CD4-positive, alpha-beta T cell treated with Interleukin-6 for 4 hours (primary cell): ENCODE measurements at places on chromosomes 5 and 9.

DNA sequence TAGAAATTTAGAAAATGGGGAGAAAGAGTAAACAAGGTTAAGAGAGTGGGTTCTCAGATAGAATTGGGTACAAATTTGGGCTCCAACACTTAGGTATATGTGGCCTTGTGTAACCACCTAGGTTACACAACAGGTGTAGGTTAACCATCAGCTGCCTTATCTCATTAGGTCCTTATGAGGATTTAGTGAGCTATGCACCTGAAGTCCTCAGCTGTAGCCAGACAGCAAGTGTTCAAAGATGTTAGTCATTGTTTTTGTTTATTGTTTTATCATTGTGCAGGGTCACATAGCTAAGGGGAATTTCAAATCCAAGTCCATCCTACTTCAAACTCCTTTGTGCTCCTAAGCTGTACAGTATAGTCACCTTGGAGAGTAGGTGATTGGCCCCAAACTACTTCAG is 970 bp upstream of the TRIM32 start:
- no peak for DNase-seq

DNA sequence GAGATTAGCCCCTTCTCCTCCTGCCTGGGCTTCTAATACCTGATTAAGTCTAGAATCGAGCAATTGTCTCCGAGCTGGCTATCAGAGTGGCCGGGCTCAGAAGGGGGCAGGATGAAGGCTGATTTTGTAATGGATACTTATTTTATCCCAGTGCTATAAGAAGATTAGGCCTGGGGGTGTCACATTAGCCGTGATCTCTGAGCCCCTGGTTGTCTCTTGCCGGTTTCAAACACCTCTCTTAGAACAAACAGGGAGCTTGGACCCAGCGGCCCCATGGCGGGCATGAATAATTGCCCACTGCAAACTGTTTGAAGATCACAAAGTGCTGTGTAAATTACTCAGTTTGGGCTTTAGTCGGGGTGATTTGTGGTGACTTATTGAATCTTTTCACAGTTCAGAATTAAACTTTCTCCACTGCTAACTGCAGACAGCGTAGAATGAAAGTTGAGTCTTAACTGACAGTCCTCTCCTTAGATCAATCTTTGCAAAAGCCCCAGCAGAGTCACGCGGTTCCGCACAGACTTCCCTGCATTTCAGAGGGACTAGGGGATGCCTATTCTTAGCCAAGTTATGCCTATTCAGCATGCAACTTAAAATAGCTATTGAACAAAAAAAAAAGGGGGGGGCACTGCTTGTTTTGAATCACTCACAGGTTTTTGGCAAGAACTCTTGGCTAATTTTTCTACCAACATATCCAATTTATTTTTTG is 200.6 kb upstream of the IRX1 start:
- no peak for DNase-seq

GRCh38 chr5:14932902-14933469 is 61.4 kb upstream of the ANKH start:
- DNase-seq = no peak

DNA sequence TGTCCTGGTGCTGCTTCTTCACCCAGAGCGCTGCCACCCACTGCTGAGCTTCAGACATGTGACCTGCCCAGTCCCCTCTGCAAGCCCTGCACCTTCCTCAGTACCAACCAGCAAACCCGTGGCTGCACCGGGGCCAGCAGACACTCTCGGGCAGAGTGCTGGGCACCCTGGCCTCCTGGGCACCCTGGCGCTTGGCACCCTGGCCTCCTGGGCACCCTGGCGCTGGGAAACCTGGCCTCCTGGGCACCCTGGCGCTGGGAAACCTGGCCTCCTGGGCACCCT is 31.7 kb upstream of the SLC12A7 start:
- DNase-seq = no peak

DNA sequence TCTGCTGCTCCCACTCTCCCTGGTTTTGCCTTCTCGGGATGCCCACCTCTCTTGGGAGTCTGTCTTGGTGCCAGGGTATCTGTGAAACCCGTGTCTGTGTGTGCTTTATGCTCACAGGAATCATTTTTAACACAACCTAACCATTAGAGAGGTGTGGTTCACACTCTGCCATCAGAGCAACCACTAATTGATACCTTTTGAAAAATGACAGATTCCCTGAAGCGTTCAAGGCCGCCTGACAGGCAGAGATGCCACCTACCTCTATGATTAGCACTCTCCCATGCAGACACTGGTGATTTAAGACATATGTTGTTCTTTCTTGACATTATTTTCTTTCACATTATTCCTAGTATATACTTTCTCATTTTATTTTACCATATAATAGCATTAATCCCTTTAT is 207.3 kb upstream of the SGCD start:
- no peak for DNase-seq

- DNase-seq = no peak
These were observed 140.2 kb downstream of the ENC1 start for GRCh38 chr5:74500110-74500917.

DNA sequence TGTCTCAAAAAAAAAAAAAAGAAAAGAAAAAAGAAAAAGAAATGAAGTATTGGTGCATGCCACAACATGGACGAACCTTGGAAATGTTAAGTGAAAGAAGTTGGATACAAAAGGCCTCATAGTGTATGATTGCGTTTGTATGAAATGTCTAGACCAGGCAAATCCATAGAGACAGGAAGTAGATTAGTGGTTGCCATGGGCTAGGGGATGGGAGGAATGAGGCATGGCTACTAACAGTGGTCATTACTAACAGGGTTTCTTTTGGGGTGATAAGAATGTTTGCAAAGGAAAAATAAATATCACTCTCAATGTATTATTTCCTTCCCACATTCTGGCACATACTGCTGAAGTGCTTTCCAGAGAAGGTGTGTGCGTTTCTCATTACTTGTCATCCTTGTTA is 44.1 kb downstream of the UGCG start:
- no peak for DNase-seq

- DNase-seq = no peak
These were observed 86.1 kb upstream of the LRRTM2 start for GRCh38 chr5:138961221-138961620.

- no peak for DNase-seq
These were observed 3.7 kb upstream of the NIPAL4 start for GRCh38 chr5:157456301-157456700.

DNA sequence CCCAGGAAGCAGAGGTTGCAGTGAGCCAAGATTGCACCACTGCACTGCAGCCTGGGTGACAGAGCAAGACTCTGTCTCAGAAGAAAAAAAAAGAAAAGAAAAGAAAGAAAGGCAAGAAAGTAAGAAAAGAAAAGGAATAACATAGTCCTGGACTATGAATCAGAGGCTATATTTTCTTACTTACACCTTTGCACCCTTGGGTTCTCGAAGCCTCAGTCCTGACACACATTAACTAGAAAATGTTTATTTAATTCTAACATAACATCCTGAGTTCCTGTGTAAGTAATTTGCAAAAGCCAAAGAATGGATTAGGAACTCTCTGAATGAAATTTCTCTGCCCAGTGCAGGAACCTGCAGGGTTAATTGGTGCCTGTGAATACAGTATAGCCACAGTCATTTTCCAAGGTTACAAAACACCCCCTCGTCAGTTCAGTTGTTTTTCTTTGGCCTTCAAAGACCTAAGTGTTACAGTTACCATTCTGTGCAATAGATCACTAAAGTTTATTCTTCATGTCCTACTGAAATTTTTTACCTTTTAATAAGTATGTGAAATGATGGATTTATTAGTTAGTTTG is 147.6 kb downstream of the SV2C start:
- DNase-seq = no peak

DNA sequence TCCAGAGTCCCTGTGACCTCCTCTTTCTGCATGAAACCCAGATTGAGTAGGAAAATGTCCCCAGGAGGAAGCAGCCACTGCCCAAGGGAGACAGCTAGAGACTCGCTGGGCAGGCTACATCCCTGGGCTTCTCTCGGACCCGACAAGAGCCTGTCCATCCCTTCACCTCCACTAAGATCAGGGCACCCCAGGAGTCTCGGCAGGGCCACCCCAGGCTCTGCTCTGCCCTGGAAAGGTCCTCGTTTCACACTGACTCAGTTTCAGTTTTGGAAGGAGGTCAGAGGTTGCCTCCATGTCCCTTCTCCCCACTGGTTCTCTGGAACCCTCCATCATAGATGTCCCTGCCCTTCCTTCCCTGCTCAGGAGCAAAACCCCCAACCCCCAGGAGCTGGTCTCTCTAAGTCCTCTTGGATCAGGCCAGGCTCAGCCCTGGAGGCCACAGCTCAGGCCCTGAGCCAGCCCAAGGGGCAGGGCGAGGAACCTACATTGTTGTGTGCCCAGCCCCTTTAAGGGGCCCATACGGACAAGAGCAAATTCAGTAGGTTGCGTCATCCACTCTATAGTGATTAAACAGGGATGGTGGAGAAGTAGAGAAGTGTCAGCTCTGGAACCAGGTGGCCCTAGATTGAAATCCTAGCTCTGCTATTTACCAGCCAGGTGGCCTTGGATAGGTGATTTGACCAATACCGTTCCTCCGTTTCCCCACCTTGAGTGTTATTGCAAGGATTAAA is 37.4 kb downstream of the C9orf50 start:
- DNase-seq = no peak

DNA sequence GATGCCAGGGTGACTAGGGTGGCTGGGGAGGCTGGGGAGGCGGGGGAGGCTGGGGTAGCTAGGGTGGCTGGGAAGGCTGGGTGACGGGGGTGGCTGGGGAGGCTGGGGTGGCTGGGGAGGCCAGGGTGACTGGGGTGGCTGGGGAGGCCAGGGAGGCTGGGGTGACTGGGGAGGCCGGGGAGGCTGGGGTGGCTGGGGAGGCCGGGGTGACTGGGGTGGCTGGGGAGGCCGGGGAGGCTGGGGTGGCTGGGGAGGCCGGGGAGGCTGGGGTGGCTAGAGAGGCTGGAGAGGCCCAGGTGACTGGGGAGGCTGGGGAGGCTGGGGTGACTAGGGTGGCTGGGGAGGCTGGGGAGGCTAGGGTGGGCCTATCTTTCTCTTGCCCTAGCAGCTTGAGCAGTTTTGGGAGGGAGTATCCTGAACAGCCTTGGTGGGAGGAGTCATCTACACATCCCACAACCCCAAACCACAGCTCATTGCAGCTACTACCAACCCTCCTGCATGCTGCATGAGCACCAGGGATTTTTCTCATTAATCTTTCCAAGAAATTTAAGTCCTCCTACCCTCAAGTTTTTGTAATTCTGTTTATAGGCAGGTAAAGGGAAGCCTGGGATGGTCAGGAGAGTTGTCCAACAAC is 203.2 kb upstream of the IRX1 start:
- DNase-seq = peak; percentile 18

GRCh38 chr5:155260798-155261197 is 247.2 kb downstream of the KIF4B start:
- DNase-seq = no peak

DNA sequence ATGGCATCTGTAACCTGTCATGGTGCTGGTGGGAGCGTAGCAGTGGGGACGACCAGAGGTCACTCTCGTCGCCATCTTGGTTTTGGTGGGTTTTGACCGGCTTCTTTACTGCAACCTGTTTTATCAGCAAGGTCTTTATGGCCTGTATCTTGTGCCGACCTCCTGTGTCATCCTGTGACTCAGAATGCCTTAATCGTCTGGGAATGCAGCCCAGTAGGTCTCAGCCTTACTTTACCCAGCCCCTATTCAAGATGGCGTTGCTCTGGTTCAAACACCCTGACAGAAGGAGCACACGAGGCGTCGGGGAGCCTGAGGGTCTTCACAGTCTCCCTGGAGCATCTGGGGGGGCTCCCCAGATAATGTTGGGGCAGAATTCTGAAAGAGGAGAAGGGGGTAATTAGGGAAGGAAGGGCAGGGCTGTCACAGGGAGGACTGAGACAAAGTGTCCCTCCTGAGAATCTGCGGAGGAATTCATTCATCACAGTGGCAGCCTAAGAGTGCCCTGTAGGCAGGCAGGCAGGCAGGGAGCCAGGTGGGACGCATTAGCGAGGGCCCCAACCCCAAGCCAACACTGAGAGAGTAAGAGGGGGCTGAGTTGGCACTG is 21.3 kb upstream of the NCS1 start:
- no peak for DNase-seq

- no peak for DNase-seq
These were observed 69.4 kb downstream of the TMEM167A start for GRCh38 chr5:83007755-83008154.

DNA sequence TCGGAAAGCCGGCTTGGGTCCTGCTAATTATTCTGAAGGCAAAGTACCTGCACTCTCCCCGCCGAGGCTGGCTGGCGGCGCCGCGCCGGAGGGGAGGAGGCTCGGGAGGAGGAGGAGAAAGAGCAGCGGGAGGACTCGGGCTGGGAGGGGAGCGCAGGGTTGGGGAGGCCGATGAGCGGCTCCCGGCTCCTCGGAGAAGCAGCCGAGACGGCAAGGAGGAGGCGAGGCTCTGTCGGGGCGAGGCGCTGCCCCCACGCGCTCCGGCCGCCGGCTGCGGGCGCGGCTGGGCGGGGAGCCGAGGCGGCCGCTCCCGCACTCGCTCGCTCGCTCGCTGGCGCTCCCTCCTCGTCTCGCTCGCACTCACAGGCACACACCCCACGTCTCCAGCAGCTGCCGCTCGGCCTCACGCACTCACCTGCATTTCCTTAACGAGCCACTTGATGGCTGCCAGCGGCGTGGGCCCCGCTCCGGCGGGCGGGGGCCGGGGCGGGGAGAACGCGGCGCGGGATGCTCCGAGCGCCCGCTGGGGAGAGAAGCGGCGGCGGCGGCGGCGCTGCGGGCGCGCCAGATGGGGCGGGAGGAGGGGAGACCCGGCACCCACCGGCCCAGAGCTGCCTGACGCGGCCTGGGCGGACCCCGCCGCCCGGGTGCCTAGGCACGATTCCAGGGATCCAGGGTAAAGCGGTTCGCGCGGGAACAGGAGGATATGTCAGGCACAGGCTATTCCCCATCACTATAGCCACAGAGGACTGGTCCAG is at the start of gene PTPRD:
PTPRD (minus strand) TSS at position 362 of the 758 bp plus-strand sequence.
- no peak for DNase-seq

- DNase-seq = no peak
These were observed 657.6 kb upstream of the ZNF608 start for GRCh38 chr5:125404056-125404455.

DNA sequence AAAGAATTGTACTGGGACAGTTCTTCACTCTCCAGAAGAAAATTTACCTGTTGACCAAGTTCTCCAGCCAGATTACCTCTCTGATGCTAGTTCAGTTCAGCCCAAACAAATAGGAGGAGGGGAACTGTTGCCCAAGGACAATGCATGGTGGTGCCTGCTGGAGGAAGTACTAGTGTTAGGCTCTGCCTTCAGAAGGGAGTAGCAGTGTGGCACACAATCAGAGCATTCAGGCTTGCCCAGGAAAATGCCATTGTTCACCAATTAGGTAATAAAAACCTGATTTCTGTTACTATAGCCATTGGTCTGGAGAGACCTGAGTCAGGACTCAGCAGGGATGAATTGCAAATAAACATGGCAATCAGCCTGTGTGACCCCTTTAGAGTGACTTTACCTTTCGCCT is 720.8 kb upstream of the ZNF608 start:
- DNase-seq = no peak

- no peak for DNase-seq
These were observed 284.1 kb downstream of the FAM170A start for GRCh38 chr5:119913425-119913824.

- DNase-seq = no peak
These were observed 546.4 kb downstream of the EFNA5 start for GRCh38 chr5:107124376-107124775.

DNA sequence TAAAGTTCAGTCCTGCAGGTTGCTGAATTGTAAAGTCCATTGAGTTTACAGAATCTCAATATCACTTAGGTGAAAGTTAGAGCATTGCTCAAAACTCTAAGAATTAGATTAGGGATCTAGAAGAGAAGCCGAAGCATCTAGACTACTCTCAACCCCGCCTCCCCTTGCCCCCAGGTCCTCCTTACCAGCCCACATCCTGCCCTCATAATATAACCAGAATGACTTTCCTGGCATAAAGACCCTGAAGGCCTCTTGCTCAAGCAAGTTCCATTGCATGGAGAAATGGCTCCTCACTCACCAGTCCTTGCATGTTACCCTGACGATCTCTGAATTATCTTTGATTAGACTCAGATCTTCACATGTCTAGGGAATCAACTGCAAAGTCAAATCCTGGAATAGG is 78.8 kb downstream of the SPATA31C2 start:
- no peak for DNase-seq
